ENCODE measurements at places on chromosomes 6 and 20.

GRCh38 chr20:39829256-39829655 is 859.8 kb downstream of the MAFB start:
- DNase-seq = no peak
- H3K36me3 ChIP-seq = no peaks in the 10 kb centered on the region
- no peaks in the 10 kb centered on the region for H3K27me3 ChIP-seq
- peak overlapping the region; percentile 32 for H3K27ac ChIP-seq
- peak overlapping the region; percentile 52 for H3K4me3 ChIP-seq

DNA sequence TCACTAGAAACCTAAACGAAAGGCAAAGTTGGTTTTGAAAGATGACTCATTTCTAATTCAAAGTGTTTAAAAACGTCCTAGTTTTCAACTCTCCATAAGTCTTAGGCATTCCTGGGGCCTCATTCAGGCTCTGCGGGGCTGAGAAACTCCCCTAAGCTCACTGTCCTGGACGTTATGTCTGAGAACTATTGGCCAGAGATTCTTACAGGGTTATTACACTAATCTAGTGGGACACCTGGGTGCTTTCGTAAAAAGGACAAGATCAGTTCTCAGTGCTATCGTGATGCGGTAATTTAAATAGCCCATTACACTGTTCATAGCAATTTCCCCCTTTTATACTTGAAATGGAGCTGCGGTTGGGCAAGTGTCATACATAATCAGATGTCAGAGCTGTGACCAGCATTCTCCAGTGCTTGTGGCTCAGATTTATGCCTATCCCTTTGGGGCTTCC is 280.9 kb downstream of the QKI start:
- H3K4me3 ChIP-seq = no peak overlapping the region
- no peaks in the 10 kb centered on the region for H3K36me3 ChIP-seq
- peaks cover 9% of the 10 kb centered on the region for H3K27me3 ChIP-seq
- H3K4me1 ChIP-seq = no peaks in the 10 kb centered on the region

- DNase-seq = no peak
- peaks cover 10% of the 10 kb centered on the region for H3K27me3 ChIP-seq
- no peak overlapping the region for H3K4me3 ChIP-seq
- no peak overlapping the region for H3K27ac ChIP-seq
These were observed 175.3 kb upstream of the CST7 start for GRCh38 chr20:24773751-24774201.

DNA sequence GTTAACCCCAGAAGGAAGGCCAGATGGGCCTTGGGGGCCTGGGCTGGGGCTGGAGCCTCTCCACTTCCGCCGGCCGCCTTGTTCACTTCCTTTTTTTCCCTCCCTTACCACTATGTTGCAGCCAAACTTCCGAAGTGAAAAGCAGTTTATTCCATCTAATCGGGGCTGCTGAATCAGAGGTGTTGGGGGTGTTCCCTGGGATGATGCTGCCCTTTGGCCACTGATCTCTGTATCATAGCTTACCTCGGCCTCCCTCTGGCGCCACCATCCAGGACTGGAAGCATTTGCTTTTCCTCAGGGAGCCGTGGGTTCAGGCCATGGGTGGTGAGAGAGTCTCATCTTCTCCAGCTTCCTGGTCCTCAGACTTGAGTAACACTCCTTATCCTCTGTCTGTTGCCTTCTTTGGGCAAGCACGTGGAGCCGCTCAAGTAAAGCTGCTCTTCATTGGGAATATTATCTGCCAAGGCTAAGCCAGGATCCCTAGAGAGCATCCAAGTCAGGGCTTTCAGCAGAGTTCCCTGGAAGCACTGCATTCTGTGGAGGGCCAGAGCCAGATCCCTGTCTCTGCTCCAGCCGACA is 39.6 kb downstream of the SLX4IP start:
- H3K36me3 ChIP-seq = peaks cover 14% of the 10 kb centered on the region
- no peak overlapping the region for H3K27ac ChIP-seq
- H3K27me3 ChIP-seq = no peaks in the 10 kb centered on the region
- H3K4me1 ChIP-seq = peaks cover 19% of the 10 kb centered on the region
- H3K4me3 ChIP-seq = no peak overlapping the region
- DNase-seq = no peak

DNA sequence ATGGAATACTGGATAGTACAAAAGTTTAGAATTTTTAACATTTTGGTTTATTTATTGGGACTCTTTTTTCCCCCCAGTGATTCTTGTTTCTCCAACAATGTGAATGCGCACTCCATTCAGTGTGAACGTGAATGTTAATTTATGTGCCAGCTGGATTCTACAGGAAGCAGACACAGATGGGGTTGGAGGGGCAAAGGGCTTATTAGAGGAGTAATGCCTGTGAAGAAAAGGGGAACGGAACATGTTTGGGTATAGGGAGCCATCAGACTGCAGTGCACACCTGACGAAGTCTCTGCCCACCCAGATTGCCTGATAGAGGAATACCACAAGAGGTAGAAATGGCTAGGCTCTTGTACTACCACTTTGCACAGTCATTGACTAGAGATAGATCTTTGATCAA is 48.2 kb downstream of the PTPRA start:
- H3K27me3 ChIP-seq = no peaks in the 10 kb centered on the region
- H3K4me1 ChIP-seq = peaks cover 14% of the 10 kb centered on the region
- no peak overlapping the region for H3K4me3 ChIP-seq
- H3K36me3 ChIP-seq = peaks cover 22% of the 10 kb centered on the region
- H3K27ac ChIP-seq = no peak overlapping the region

Measured in memory B cell (primary cell).